ENCODE measurements at places on chromosomes 13 and 19.
A peak's percentile ranks its signal among the peaks of the same experiment; 100 is the strongest.

DNA sequence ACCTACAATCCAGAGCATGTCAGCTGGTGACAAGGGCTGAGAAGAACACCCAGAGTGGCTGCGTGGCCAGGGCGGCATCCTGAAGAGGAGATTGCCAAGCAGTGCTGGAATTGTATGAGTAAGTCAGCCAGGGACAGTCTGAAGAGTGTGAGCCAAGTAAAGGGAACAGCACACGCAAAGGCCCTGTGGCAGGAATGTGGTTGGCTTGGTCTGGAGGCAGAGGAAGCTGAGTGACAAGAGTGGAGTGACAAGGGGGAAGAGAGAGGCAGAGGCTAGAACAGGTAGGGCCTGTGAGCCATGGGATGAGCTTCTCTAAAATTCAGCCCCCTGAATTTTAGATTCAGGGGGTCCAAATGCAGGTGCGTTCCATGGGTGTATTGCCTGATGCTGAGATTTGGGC lies 53.7 kb upstream of the UQCRFS1 start:
- no peak for DNase-seq

DNA sequence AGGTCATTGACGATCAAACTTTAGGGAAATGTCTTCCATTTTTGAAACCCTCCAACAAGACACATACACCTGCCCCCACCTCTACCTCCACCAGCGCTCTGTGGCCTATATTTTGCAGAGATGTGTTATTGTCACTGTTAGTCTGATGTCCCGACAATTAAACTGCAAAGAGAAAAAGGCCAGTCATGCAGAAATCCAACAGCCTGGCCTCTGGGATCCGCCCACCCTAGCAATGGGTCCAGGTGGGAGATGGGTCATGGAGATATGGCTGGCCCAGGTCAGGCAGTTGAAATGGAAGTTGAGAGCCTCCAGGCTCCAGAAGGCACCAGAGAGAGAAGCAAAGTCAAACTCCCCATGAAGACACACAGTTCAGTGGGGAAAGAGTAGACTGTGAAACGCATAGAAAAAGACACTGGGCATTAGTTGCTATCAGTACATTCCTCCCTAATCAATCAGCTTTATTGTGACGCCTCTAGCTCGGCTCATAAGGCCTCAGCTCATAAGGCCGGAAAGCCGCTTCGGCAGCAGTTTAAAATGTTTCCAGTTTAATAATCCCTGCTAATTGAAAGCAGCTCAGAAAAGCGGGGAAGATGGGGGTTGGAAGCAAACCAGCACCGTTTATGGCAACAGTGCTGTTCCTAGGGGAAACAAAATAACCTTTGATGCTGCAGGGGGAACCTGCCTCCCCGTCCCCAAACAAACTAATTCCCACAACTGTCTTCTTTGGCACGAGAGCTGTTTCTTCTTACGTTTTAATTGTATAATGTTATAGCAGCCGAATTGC lies 239.7 kb upstream of the ZNF507 start:
- DNase-seq = no peak

DNA sequence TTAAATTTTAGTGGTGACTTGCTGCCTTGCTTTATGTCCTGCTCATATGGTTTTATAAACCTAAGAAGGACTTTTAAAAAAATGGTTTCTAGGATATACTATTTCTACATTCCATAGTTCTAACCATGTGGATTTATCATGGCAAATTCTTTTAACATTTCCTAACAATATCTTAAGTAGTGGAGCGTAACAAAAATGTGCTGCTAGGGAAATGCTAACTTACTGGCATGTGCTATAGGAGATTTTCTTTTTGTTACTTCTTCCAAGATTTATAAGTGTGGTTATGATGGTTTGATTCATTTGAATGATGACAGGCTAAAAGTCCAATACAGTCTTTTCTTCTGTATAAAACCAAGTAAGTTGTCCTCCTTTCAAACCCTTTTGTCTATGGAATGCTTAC lies 713.7 kb downstream of the SLITRK1 start:
- DNase-seq = no peak

DNA sequence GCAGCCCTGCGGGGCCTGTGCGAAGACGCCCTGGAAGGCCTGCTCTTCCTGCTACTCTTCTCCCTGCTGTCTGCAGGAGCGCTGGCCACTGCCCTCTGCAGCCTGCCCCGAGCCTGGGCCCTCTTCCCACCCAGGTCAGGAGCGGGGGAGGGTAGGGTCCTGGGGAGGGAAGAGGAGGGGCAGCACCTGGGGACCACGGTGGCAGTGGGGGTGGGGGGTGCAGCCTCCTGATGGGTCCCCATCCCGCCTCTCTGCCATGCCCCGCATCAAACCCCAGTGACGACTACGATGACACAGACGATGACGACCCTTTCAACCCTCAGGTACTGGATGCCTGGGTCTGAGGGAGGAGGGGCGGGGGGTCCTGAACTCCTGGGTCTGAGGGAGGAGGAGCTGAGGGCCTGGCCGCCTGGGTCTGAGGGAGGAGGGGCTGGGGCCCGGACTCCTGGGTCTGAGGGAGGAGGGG lies 13.4 kb upstream of the LENG8 start:
- no peak for DNase-seq

GRCh38 chr13:29556742-29557141 lies 38.7 kb downstream of the SLC7A1 start:
- DNase-seq = no peak

- DNase-seq = peak; percentile 51
Observed at GRCh38 chr13:110307767-110308655, 927 bp downstream of the COL4A2 start.
